Hematopoietic multipotent progenitor cell treated with erythropoietin and hydrocortisone succinate and interleukin-3 and kit ligand, for 15 days (in vitro differentiated cells): ENCODE measurements at places on chromosomes 12 and 14.

- DNase-seq, result no peak
These were observed 11.7 kb downstream of the PRPF40B start for GRCh38 chr12:49635036-49635435.

- no peak for DNase-seq
These were observed 6.6 kb upstream of the NOP2 start for GRCh38 chr12:6574576-6575295.

- no peak for DNase-seq
These were observed 153.4 kb downstream of the PIK3C2G start for GRCh38 chr12:18414671-18415070.

DNA sequence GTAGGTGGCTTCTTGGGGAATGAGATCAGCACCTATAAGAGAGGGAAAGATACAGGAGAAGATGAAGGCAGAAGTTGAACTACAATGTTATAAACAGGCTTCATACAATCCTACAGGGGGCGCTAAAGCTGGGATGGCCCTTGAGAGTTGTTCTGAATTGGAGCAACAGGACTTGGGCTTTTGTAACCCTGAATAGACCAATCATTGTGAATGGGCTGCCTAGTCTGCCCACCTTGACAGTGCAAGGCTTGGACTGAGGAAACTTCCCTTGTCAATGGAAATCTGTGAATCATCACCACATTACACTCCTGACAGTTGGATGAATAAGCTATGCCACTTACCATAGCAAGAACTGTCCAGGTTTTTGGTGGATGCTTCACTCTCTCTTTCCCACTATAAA is 306.1 kb downstream of the KCNC2 start:
- no peak for DNase-seq

DNA sequence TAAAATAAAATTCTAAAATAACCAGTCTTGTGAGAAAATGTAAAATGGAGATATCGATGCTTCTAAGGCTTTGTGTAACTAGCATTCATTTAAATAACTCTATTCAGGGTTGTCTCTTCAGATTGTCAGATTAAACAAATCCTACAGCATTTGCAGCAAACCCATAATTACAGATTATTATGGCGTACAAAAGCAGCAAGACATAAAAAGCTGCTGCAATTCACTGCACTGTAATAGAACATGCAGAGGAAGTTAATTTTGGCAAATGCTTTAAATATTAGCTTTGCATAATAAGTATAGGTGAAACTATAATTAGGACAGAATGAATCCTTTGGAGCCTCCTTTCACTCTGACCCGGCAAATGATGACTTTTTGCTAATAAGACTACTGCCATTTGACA is 98.3 kb downstream of the INSM2 start:
- no peak for DNase-seq
